ENCODE measurements at places on chromosomes 4 and X.
A peak's percentile ranks its signal among the peaks of the same experiment; 100 is the strongest.

GRCh38 chr4:6023731-6024130 is 5.5 kb upstream of the C4orf50 start:
- DNase-seq: no peak

GRCh38 chrX:1140236-1140681 is 72.2 kb downstream of the CRLF2 start:
- DNase-seq: no peak

- DNase-seq: no peak
Measured at GRCh38 chrX:152306331-152306730, 144.8 kb downstream of the GABRA3 start.

DNA sequence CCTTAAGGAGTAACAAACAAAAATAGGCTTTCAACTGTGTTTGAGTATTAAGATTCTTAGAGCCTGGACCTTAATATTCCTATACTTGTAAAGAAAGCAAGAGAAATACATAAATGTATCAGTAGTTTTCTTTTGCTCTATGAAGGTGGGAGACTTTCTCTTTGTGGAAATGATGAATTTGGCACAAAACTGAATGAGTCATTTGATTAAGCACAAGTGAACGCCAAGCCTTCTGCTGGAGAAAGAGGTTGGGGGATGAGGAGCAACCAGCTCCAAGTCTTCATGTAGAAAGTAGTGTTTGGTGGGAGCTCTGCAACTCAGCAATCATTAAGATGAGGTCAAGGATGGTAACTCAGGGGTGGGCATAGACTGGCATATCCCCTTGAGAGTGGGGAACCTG is 49.6 kb downstream of the MEPE start:
- no peak for DNase-seq

DNA sequence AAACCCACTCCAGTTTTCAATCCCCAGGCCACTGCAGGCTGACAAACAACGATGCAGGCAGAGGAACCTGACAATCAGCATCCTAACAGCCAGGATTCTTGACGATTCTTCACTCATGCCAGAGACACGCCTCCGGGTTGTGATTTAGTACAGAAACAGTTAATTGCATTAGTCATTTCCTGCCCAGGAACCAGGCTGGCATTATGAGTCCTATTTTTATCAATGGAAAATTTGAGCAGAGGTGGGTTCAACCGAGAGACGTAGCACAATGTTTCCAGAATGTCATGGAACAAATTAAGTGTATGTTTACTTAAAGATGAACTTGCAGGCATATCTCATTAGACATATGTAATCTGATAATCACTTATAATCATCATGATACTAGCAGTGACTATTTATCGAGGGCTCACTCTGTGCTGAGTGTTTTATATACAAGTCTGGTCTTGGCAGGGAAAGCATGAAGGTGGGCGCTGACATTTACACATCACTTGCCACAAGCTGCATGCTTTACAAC is 159.7 kb downstream of the NSUN7 start:
- peak; percentile 68 for DNase-seq

GRCh38 chr4:140153718-140154571 is at the start of gene MAML3:
Gene MAML3 (minus strand): TSS chr4:140154184. CDS start chr4:140153327, 857 bp downstream.
- DNase-seq: peak; percentile 82

DNA sequence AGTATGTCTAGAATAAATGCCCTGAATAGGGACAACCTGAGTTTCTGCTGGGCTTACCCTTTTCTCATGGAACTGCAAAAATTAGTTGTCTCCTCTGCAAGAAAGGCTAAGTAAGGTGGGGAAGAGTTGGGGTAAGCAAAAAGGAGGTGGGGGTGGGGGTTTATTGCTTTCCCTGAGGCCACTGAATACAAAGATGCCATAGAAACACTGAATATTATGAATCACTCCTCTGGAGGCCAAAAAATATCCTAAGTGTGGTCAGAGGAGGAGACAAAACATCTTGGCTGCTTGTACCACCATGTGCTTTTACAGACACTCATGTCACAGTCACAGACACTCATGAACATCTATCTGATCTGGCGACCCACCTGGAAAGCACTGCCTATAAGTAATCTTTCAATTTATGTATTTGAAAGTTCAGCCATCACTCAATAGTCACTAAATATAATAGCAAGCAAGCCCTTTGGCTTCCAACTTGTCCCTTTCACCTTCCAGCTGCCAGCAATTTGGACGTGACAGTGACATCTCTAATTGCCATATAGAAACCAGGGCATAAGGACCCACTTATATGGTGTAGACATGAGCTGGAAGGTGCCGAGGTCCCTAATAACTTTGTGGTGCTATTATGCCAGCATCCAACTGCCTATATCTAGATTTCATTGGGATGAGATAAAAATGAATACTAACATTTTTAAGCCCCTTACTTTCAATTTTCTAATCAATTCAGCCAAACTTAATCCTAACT is 122.7 kb upstream of the CBR4 start:
- DNase-seq: no peak

DNA sequence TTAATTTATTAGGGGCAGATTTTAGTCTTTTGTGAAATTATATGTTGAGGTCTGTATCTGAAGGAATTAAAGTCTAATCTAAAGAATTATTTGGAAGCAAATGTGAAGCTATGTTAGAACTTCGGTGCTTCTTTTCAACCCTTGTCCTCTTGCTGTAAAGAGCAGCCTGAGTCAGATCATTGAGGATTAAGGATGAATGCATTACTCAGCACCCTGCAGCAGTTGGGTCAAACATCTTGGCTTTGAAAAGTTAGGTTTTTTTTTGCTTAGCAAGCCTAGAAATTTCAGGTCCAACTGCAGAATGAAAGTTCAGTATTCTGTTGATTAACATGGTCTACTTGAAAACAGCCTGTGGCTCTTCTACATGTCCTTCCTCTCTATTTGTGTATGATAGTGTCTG is 57.6 kb downstream of the SLC4A4 start:
- no peak for DNase-seq

GRCh38 chr4:174534461-174534860 is 12.2 kb upstream of the HPGD start:
- no peak for DNase-seq

DNA sequence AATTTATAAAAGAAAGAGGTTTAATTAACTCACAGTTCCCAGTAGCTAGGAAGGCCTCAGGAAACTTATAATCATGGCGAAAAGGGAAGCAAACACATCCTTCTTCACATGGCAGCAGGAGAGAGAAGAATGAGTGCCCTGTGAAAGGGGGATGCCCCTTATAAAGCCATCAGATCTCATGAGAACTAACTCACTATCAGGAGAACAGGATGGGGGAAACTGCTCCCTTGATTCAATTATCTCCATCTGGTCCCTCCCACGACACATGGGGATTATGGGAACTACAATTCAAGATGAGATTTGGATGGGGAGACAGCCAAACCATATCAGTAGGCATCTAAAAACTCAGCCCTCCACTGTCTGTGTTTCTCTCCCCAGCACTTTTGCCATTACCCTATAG is 22.4 kb downstream of the ANK2 start:
- DNase-seq: no peak

DNA sequence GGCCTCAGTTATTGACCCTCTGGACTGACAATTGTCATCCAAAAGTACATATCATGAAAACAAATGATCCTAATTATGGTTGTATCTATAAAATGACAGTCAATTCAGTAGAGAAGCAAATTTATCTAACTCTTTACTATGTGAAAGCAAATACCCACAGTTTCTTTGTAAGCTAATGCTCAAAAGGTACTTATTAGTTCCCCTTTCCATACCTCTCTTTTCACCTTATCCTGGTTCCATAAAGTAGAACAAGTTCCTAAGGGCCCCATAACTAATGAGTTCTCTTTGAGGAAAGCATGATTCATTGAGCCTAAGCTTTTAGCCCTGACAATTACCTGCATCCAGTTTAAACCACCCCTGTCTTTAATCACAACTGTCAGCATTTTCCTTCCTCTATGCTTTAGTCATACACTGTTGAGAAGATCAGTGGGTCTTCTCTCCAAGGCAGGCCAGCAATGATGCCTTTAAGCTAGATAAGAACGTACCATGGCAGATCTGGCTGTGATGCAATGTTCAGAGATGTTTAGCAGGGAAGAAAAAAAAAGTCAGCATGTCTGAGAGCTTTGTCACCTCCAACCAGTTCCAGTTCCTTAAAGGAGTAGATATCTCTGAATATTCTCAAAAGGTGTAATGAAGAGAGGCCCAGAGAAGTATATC is 179.7 kb upstream of the RASGEF1B start:
- DNase-seq: no peak

DNA sequence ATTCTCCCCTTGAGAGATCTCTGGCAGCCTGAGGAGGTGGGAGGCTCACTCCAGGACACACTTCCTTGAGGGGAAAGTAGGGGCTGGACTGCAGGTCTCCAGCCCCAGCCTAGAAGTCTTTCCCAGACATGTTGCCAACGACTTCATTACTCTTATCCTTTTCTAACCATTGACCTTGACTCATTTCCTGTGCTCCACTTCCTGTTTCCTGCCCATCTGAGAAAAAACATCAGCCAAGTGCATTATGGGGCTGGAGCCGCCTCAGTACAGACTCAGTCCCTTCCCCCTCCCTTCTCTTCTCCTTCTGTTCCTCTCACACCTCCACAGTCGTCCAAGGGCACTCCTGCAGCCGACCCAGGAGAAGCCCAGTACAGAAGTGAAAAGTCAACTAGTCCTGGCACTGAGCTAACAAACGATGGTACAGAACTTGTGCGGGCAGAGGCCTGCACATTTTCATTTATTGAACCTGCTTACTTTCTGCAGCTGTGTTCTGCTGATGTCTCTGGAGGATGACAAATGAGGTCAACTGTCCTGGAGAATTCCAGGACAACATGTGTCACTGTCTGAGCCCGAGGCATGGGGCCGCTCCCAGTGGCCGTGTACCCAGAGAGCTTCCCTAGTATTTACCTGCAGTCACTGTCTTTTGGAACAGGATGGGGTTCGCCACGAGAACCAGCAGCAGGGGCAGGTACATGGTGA is 20.1 kb downstream of the GPR143 start:
- no peak for DNase-seq

DNA sequence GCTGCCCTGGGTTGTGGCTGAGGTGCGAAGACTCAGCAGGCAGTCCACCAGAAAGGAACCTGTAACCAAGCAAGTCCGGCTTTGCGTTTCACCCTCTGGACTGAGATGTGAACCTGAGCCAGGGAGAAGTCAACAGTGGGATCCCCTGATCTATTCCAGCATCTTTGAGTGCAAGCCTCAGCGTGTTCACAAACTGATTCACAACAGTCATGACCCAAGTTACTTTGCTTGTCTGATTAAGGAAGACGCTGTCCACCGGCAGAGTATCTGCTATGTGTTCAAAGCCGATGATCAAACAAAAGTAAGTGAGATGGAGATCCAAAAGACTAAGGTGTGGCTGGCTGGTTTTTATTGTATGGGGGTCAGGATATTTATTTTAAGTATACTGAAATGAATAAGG is 11.3 kb downstream of the TBC1D1 start:
- no peak for DNase-seq

DNA sequence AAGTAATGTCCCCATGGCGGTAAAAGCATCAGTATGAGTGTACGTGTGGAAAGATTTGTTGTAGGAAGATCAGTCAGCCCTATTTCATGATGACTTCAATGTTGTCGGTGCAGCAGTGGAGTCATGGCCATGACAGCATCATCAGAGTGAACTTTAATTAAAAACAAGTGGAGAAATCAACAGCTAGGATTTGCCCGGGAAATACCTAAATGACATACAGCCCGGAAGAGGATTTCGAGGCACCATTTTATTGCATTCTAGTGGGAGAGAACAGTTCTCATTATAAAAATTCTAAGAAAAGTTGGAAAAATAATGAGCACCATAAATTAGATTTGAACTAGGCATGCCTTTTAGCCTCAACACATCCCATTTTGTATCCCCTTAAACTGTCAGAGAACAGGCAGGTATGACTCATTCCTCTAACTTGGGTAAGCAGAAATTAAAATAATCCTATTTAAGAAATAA is 170.1 kb downstream of the SHROOM3 start:
- no peak for DNase-seq

DNA sequence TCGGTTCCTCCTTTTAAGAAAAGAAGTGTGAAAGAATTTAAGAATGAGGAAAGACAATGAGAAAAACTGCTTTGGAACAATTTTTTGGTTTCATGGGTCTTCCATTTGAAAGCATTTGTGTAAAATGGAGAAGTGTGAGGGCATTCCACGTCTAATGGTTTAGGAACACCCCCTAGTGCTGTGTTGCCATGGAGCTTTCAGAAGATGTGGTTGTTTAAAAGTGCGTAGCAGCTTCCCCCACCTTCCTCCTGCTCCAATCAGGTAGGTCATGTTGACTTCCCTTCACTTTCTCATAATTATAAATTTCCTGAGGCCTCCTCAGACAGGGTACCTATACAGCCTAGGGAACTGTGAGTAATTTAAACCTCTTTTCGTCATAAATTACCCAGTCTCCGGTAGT is 50.0 kb downstream of the UGT2B10 start:
- DNase-seq: no peak

- DNase-seq: no peak
Measured at GRCh38 chr4:15963576-15963975, 601 bp upstream of the FGFBP2 start.

DNA sequence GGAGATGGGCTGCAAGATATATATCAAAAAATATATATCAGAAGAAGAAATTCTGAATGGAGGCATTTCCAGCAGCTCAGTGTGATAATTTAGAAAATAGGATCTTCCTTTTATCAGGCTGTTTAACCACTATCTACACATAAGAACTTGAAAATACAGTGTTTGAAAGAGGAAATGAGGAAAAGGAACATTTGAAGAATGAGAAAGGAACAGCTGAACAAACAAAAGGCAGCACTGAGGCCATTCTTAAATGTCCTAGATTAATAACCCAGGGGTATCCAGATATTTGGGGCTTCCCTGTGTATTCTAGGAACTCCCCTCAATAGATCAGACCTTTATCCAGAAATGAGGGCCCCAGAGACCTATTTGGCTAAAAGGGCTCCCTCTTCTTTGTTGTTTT is 4.1 kb downstream of the SLC39A8 start:
- DNase-seq: no peak

DNA sequence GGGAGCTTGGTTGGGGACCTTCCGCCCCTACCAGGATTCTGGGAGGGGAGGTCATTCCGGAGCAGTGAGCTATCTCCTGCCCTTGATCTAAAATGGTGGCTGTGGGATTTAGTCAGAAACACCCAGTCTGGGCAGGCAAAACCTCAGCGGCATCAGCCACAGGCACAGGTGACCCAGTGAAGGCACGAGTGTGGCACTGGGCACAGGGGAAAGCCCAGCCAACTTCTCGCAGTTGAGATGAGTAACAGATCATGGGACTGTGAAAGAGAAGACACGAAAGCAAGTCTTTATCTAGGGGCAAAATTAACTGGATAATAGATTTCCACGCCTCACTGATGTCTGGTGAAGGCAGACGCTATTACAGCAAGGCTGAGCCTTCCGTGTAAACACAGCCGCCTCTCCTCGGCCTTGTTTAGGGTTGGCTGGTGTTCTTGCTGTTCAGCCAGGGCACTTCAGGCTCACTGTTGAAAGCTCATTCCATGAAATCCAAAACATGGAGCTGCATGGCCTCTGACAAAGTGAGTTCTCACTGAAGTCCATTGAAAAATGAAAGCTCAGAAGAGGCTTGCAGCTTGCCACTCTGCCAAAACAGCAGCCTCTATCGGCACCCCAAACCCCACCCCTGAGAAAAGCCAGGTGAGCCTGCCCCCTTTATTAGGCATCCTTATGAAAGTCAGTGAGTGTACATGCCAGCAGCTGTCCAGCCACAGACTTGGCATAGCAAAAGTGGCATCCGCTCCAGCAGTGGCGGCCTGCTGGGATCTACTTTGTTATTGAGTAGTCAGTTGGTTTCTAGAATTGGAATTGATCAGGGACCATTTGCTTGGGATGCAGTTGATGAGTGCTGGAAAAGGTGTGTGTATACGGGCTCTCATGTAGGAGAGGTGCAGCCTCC is 102.3 kb upstream of the MTM1 start:
- no peak for DNase-seq

- no peak for DNase-seq
Measured at GRCh38 chrX:71615954-71616353, 2.4 kb downstream of the CXCR3 start.

Data from hepatic stellate cell (primary cell).